Stimulated activated CD8-positive, alpha-beta memory T cell treated with anti-CD3 and anti-CD28 coated beads, Interleukin-2, amount 100 ng/mL, for 1 hour (primary cell): ENCODE measurements at places on chromosomes 12 and 14.

GRCh38 chr12:546920-547845 lies 87.4 kb downstream of the B4GALNT3 start:
- DNase-seq: peak; percentile 46

DNA sequence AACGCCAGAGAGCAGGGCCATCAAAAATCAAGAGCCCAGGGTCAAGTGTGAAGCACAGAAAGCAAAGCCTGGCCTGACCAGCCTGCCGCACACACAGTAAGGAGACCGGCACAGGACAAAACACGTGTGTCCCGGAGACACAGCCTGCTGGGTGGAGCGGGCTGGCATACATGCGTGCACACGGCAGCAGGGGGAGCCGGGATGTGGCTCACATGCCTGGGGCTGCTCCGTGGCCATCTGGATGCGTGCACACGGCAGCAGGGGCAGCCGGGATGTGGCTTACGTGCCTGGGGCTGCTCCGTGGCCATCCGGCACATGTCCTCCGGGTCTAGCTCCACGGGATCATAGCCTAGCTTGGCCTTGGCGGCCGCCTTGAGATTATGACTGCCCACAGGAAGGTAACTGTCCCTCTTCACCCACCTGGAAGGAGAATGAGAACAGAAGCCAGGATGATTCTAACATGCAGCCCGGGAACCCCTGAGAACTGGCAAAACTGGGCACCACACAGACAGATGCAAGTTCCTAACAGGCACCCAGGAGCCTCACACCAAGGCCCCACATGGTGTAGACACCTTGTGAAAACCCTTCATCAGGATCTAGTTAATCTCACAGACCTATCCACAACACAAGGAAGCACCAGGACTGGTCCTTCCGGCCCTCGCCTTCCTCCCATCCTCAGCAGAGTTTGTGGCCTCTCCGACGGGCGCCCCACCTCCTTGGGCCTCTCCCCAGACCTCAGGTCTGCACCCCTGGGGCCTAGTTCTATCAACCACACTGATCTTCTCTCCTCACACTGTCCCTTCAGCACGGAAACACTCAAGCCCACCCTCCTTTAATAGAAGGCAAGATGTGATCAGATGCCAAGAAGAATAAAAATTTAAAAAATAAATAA lies 13.6 kb downstream of the POLE start:
- DNase-seq: no peak

GRCh38 chr14:97924922-97925613 lies 1127.9 kb downstream of the VRK1 start:
- DNase-seq: no peak

DNA sequence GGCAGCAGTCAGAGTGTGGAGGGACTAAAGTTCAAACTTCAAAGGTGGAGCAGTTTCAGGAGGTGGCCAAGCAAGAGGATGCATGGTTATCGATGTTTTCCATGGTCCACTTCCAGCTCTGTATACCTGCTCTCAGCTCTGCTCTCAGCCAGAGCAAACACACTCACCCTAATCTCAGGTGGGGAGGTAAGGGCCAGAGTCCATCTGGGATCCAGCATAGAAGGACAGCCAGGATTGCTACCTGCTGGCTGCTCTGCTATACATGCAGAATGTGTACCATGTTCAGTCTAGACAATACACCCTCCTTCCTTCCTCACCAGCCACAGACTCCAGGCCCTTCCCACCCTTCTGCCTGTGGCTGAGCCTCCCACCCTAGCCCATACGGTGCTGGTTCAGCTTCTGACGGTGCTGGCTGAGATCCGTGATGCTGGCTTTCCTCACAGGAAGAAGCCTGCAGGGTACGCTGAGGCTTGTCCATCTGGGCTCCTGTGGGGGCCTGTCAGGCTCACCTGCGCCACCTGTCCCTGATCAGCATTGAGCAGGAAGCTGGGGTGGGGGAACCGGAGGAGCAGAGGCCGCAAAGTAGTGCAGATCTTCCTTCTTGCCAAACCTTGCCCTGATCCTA lies 2.4 kb downstream of the CBLN3 start:
- DNase-seq: no peak

GRCh38 chr14:52220924-52221811 lies 46.3 kb upstream of the PTGDR start:
- no peak for DNase-seq

GRCh38 chr12:11615481-11615880 lies 34.0 kb upstream of the ETV6 start:
- DNase-seq: no peak

DNA sequence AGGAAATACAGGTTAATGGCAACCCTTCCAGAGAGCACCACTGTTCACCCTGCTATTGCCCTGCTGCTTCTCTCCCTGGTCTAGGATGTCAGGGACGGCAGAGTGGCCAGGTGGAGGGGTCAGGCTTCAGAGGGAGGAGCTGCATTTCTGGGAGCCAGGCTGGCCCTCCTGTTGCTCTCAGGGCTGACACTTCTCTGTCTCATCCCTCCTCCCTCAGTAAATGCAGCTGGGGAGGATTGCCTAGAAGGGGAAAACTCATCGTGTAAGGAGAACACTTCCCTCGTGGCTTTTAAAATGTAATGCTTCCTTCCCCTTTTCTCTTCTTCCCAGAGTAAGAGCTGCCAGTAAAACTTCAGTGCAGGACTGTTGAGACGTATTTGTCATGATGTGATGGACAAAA lies 20.8 kb downstream of the SUSD6 start:
- no peak for DNase-seq

DNA sequence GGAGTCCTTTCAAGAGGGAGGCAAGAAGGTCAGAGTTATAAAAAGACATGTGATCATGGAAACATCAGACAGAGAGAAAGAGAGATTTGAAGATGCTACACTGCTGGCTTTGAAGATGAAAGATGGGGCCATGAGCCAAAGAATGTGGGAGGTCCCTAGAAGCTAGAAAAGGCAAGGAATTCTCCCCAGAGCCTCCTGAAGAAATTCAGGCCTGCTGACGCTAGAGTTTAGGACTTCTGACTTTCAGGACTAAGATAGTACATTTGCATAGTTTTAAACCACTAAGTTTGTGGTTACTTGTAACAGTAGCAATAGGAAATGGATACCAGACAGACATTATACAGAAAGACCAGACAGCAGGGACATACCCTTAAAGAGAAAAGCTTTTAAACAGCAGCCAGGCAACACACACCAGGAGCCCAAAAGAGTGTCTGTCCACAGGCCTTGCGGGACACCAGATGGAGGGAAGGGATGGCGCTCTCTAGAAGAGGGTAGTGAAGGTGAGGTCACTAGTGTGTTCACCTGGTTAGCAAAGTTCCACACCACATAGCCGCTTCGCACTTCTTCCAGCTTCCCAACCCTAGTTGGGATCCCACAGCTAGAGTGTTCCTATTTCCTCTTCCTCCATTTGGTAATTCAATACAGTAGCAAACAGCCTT lies 29.7 kb upstream of the CEBPE start:
- DNase-seq: no peak

DNA sequence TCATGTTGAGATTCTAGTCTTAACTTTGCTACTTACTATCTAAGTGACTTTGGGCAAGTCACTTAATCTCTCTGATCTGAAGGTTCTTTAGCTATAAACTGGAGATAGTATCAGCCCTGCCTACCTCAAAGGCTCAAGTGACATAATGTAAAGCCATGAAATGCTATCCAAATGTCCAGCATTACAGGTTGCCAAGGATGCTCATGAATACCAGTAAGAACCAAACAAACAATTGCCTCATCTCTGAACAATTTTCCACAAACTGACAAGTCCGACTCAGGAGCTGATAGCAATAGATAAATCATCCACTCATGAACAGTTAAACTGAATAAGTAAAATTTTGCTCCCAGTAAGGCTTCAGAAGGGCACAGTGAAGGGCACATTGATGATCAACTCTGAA lies 51.5 kb downstream of the LMNTD1 start:
- no peak for DNase-seq

DNA sequence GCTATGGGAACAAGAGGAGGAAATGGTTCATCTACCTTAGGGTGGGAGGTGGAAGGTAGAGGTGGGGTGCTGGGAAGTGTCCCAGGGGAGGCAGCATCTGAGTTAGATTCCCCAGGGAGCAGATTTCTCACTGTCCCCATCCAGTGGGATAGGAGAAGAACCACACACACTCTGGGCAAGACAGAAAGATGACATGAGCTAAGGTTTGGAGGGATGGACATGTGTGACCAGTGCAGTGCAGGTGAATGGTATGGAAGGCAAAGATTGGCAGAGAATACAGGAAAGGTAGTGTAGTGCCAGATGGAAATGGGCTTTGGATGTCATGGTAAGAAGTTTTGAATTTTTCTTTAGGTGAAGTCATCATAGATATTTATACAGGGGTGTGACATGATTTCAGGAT lies 11.3 kb upstream of the DUSP6 start:
- DNase-seq: no peak

DNA sequence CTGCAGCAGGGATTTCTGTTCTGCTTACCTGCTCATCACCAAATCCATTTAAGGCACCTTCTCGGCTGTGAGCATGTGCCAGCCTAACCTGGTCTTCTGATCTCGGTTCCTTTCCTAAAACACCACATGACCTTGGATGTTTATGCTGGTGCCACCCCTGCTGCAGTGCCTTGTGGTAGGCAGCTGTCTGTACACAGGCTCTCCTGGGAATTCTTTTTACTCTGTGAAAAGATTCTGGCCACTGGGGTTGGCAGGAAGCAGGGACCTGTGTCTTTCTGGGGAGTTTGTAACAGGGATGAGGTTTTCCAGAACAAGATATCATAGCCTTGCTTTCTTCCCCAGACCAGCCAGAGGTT lies 10.4 kb upstream of the PLEKHG3 start:
- no peak for DNase-seq

DNA sequence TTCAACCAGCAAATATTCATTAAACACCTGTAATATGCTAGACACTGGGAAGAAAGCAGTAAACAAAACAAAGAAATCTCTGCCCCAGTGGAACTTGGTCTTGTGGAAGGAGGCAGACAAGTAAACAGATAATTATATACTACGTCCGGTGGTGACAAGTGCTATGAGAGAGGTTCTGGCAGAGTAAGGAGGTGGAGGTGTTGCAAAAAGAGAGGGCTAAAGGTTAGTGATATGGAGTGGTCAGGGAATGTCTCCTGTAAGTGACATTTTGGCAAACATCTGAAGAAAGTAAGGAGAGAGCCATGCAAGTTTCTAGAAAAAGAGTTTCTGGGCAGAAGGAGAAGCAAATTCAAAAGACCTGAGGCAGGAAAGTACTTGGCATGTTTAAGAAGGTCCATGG lies 73.4 kb downstream of the RIC8B start:
- no peak for DNase-seq

DNA sequence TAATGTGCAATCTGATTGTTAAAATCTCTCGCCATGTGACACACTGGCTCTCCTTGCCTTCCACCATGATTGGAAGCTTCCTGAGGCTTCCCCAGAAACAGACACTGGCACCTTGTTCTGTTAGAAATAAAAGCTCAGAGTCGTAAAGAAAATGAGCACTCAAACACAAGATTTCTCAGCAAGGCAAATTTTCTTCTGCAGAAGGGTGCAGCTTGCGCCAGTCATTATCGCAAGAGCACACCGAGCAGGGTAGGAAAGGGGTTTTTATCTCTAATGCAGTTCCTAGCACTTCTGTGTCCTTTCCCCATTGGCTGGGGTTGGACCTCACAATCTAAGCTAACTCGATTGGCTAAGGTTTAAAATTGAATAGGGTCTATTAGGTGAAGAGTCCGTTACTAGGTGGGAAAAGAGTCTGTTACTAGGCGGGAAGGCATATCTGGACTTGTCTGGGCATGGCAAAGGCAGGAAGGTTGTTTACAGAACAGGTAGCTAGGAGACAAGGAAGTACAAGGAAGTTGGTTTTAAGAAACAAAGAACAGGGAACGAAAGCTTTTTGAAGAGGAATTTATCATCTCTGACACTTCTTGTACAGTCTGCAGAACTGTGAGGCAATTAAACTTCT lies 62.6 kb upstream of the BICD1 start:
- no peak for DNase-seq

DNA sequence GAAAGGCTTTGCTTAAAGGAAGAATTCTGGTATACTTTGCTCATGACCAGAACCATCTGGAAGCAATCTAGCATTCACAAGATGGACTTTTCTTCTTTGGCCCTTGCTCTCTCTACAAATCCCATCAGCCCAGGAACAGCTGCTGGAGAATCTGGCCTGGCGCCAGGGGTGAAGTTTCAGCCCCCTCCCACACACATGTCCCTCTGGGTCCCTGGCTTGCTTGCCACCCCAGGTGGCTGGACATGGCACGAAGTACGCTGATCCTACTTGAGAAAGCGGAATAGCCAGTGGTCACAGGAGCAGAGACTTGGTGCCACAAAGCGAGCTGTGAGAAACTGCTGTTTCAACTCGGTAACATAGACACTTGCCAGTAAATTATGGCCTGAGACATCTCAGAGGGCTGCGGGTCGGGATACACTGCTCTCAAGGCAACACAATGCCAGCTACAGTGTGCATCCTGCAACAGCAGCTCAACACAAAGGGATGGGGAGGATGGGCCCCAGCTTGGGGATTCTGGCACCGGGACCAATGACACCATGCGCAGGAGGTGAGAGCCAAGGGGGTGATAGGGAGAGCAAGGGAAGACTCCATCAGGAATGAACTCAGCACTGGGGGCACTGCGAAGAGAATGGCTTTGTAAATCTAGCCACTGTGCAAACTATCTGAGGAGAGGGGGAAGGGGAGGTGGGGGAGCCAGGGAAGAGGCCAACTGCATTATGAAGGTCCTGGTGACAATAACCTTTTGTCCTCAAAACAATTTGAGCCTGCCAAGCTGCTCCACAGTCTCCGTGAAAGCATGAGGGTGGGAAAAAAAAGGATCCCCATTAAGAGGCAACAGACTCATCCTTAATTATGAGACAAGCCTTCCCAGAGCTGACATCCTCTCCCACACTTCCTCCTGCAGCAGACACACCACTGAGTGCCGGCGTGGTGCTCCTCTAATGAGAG lies 219.9 kb downstream of the PPM1H start:
- no peak for DNase-seq

GRCh38 chr12:114221957-114222630 lies 183.8 kb downstream of the TBX5 start:
- DNase-seq: no peak

DNA sequence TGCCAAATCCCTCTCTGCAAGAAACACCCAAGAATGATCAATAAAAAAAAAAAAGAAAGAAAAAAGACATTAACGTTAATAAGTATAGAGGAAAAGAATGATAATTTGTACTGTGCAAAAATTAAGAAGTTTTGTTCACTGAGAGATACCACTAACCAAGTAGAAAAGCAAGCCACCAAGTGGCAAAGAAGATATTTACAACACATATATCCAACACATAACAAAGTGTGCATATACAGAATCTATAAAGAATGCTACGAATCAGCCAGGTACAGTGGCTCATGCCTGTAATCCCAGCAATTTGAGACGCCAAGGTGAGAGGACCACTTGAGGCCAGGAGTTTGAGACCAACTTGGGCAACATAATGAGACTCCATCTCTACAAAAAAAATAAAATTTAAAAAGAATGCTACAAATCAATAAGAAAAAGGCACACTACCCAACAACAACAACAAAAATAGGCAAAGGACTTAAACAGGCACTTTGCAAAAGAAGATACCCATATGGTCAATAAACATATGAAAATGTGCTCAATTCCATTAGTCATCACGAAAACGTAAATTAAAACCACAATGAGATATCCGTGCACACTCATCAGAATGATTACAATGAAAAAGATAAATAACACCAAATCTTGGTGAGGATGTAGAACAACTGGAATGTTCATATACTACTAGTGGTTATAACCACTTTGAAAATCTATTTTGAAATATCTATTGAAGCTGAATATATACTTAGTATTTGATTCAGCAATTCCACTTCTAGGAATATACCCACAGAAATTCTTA lies 19.8 kb downstream of the GALNT4 start:
- no peak for DNase-seq
